Cardiac ventricle fibroblast (primary cell): ENCODE measurements at places on chromosomes 12 and 14. TPM values are rescaled to one million over a fixed set of nuclear protein-coding genes. Genes with fewer than 3 reads are reported as not detected.

HNF1A gene
- total RNA-seq: not detected in 2 replicates

SLC25A21 gene
- 0.44 TPM in 1 of 2 replicates, not detected in the other for total RNA-seq

SLC4A8 gene
- 0.06 and 0.39 TPM in 2 replicates for total RNA-seq

IL22 gene
- not detected in 2 replicates for total RNA-seq

KRT5 gene
- 0.78 and 1.4 TPM in 2 replicates for total RNA-seq

PGAM5 gene
- total RNA-seq: 14.8 and 17.5 TPM in 2 replicates

DDN gene
- 0.05 TPM in 1 of 2 replicates, not detected in the other for total RNA-seq

C12orf42 gene
- total RNA-seq: not detected in 2 replicates

KLRG1 gene
- total RNA-seq: 0.64 and 0.69 TPM in 2 replicates

PTCSC3 gene
- not detected in 2 replicates for total RNA-seq

CIROP gene
- 0.69 and 0.83 TPM in 2 replicates for total RNA-seq

BATF gene
- 0.88 TPM in 1 of 2 replicates, not detected in the other for total RNA-seq

TSPAN19 gene
- total RNA-seq: not detected in 2 replicates

OASL gene
- 0.24 and 0.37 TPM in 2 replicates for total RNA-seq
